Stromal cell of bone marrow (primary cell): ENCODE measurements at places on chromosomes 7 and 10.

- DNase-seq = peak; percentile 47
Measured at GRCh38 chr10:29807163-29807806, 172.5 kb upstream of the SVIL start.

DNA sequence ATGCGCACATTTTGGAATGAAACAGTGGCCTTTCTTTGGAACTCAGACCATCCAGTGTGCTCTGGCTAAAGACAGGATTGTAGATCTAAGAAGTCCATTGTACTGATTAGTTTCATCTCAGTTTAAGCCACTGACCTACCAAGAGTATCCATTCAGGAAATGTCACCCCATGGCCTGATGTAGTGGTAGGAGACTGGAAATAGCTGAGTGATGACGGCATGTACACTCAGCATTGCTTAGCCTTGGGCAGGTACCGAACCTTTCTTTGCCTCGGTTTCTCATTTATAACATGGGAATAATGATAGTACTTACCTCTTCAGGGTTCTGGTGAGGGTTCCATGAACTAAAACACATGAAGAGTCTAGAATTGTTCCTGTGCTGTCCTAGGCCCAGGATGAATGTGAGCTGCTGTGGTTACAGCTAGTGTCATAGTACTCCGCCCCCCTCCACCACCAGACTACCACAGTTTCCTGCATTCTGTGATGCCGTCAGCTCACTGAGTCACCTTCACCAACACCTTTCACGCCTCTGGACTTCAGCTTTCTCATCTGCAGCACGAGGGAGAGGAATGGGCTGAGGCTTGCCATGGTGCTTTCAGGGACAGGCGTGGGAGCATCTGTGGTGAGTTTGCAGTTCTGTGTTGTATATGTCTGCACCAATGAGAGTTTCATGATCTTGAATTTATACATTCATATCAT lies 484.0 kb upstream of the GALNT17 start:
- no peak for DNase-seq

GRCh38 chr7:388961-389701 lies 99.2 kb downstream of the FOXL3 start:
- DNase-seq = no peak

GRCh38 chr7:20030915-20031362 lies 186.2 kb downstream of the MACC1 start:
- DNase-seq = no peak

DNA sequence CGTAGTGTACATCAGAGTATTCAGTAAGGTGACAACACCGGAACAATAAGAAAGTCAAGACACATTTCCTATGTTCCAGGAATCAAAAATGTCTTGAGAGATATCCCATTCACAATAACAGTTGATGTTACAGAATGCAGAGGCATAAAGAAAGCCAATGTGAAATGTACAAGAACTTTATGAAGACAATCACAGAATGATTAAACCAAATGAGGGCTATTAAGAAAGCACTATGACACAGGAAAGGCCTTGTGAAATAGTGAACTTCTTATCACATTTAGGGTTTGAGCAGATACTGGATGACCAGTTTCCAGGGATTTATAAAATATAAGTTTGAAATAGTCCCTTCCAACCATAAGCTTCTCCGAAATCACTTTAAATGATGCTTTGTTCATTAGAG lies 52.7 kb downstream of the VWDE start:
- DNase-seq = no peak

DNA sequence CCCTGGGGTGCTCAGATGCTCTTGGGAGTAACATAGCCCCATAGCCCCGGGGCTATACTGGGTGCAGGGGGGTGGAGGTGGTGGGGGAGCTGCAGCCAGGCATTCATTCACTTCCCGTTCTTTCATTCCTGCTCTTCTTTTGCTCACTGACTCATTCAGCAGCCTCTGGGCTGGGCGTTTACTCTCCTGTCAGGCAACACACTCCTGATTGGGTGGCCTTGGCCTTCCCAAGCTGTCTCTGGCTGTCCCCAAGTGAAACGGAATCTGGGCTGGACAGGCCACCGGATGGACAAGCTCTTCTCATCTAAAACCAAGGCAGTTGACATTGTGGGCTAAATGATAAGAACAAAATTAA lies 34.6 kb downstream of the CHST3 start:
- DNase-seq = no peak
